ENCODE measurements at places on chromosomes 2 and 18. TPM values are rescaled to one million over a fixed set of nuclear protein-coding genes. Genes with fewer than 3 reads are reported as not detected.

DNA sequence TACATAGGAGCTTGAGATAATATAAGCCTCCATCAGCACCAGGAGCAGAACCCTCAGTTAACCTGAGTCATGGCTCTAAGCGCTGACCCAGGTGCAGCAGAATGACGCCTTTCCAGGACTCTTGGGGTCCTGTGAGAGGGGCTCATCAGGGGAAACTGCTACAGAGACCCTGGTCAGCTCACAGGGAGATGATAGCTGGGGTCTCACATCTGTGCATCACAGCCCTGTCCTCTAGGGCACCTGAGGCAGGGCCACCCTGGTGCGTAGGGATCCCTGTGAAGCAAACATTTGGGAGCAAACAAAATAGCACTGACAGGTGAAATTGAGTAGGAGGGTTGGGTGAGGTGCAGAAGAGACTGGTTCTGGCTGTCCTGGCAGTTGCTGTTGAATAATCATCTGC lies 219.2 kb downstream of the SH3RF3 start:
- ATAC-seq, result no peak

GRCh38 chr18:54466248-54467005 lies 108.7 kb downstream of the C18orf54 start:
- ATAC-seq, result peak; percentile 89

- peak; percentile 87 for ATAC-seq
Measured at GRCh38 chr2:27735263-27735904, 36.1 kb upstream of the MRPL33 start.

GRCh38 chr2:17892770-17893534 lies 14.5 kb downstream of the KCNS3 start:
- ATAC-seq, result no peak

TUBA4B gene
- total RNA-seq, result not detected

ANKRD62 gene
- total RNA-seq, result 0.48 TPM

All from esophagus mucosa (tissue), 1 donor.